AG04450 (cell line): ENCODE measurements at places on chromosomes 2 and 18.

DNA sequence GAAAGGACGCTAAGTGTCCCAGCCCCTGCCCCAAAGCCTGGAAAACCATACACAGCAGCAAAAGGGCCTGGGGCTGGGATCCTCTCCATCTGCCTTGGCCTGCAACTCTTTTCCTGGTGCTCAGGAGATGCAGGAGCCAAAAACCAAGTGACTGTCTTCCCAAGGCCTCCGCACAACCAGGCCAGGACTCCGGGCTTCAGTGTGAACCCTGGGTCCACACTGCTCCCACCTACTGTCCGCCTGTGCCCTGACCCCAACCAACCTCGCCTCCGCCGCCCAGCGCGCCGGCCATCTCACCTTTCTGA is 1.1 kb downstream of the FEV start:
- no peak for DNase-seq

- no peak for DNase-seq
Measured at GRCh38 chr18:45221363-45221762, 393.9 kb upstream of the SLC14A2 start.

DNA sequence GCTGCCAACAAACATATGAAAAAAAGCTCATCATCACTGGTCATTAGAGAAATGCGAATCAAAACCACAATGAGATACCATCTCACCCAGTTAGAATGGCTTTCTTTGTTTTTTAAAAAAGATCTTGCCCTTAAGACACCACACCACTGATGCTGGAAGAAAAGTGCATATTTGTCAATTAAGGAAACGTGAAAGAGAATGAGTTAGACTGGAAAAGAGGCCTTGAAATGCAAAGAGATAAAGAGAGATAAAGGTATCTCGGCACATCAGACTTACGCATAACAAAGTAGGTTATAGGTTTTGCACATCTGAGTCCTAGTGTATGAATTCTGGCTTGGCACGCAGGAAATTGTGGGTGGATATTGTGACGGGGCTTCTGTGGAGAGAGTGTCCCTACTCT is 149.5 kb downstream of the MTX2 start:
- DNase-seq = no peak

DNA sequence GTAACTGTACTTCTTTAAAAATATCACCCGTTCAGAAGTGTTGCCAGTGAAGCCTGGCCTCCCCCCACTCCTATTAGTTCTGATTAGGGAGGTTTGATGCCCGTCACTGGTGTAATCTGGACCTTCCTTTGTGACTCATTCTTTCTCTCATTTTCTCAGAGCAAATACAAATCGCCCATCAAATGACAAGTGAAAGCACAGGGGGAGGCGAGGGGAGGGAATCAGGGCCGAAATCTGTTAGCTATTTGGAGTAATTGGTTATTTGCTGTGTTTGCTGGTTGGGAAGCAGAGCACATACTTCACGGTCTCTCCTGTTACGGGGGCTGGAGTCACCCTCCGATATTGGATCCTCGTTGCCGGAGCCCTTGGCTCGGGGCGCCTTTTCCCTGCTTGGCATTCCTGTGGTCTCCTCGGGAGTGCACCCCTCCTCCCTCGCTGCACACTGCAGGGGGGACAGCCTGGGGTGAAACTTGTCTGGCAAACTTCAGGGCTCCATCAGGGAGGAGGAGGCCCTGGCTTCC is 178.1 kb downstream of the DYSF start:
- no peak for DNase-seq

GRCh38 chr2:154638783-154639182 is 59.7 kb upstream of the KCNJ3 start:
- no peak for DNase-seq

GRCh38 chr2:234708717-234709116 is 211.8 kb upstream of the ARL4C start:
- DNase-seq = no peak

- no peak for DNase-seq
Measured at GRCh38 chr2:86500325-86501083, 59.3 kb downstream of the KDM3A start.

DNA sequence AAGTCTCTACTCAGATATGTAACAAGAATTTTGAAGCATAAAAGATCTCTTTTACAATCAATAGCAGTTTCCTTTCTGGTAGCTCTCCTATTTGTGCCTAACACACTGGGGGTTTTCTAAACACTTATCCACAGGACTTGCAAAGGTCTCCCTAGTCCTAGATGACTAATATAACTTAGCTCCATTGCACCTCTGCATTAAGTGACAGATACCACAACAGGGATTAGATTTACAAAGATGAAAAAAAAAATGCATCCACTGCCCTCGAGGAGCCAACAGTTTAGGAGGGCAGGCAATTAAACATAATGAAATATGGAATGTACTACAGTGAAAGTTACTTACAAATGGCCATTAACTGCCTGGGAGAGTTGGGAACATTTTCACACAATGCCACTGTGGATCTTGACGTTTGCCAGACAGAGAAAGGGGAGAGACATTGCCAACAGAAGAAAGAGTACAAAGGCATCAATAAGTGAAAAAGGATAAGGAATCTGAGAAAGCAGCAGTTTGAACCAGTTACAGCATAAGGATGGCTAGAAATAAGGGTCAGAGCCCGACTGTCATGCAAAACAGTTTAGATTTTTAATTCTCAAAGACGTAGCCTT is 14.3 kb downstream of the PPP3R1 start:
- DNase-seq = no peak

- DNase-seq = no peak
Measured at GRCh38 chr2:3264010-3264744, 113.4 kb downstream of the EIPR1 start.

- no peak for DNase-seq
Measured at GRCh38 chr2:210049831-210050230, 47.4 kb downstream of the RPE start.

- DNase-seq = no peak
Measured at GRCh38 chr18:6280211-6280743, 134.4 kb downstream of the L3MBTL4 start.

DNA sequence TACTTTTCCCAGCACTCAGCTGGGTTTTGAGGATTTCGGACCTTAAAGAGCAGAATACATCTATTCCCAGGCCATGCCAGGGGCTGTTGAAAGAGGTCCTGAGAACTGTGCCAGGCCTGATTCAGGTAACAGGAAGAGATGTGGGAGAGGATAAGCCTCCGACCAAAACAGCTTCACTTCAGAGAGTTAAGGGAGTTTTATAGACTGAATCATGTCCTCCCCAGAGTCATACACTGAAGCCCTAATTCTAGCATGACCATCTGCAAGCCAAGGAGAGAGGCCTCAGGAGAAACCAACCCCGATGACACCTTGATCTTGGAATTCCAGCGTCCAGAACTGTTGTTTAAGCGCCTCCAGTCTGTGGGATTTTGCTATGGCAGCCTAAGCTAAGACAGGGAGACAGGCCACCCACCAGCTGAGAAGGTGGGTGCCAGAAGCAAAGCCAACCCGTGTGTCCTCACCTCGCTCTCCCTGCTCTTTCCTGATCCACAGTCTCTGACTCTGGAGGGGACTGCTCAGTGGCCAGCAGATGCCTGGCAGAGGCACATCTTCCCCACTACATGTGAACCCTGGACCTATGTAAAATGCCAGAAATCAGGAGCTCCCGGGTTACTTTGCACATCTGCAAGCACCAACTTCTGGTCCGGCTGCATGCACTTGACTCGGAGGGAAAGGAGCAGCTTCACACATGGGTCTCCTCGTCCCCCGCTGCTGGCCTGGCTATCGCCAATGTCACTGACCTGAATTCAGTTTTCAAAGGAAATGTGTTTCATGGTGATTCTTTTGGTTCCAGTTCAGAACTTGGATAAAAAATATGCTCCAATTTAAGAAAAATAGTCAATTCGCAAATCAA is 116.8 kb upstream of the EPC2 start:
- DNase-seq = no peak

GRCh38 chr18:57845605-57846074 is 42.5 kb upstream of the ATP8B1 start:
- no peak for DNase-seq

DNA sequence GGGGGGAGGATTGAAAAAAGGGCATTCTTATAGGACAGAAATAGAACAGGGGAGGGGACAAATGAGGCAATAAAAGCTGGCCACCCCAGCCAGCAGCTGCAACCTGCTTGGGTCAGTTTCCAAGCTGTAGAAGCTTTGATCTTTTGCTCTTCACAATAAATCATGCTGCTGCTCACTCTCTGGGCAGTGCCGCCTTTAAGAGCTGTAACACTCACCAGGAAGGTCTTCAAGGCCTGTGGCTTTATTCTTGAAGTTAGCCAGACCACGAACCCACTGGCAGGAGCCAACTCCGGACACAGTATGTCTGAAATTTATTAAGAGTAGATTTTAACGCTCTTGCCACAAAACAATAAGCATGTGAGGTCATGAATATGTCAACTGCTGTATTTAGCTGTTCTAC is 649.9 kb upstream of the RAB6C start:
- no peak for DNase-seq

DNA sequence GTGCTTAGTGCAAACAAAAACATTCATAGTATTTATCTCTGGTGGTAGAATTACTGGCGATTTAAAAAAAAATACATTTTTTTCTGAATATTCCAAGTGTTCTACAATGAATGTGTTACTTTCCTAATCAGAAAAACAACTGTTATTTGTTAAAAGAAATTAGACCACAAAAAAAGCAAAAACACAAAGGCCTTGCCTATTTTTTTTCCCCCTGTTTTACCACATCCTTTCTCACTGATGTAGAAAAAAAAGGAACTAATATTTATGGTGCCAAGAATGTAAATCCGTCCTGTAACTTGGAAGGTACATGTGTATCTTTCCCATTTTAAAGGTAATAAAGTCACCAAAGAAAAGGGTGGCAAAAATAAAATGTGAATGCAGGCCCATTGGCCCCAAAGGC is 28.4 kb upstream of the MGAT4A start:
- DNase-seq = no peak

DNA sequence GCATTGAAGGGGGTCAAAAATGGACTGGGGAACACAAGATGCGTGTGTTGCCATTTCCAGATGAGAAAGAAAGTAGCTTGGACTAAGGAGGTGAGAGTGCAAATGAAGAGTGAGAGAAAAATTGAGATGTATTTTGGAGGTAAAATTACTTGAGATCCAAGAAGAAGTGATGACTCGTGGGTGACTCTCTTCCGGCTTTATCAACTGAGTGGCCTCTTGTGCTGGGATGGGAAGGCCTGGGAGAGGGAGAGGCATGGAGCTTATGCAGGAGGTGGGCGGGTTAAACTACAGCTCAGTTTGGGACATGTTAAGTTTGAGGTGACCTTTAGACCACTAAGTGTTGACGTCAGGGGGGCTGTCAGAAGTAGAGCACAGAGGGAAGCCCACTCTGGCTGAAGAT is 34.9 kb downstream of the SULT1C2 start:
- no peak for DNase-seq

- DNase-seq = no peak
Measured at GRCh38 chr18:45562567-45563479, 52.5 kb upstream of the SLC14A2 start.

DNA sequence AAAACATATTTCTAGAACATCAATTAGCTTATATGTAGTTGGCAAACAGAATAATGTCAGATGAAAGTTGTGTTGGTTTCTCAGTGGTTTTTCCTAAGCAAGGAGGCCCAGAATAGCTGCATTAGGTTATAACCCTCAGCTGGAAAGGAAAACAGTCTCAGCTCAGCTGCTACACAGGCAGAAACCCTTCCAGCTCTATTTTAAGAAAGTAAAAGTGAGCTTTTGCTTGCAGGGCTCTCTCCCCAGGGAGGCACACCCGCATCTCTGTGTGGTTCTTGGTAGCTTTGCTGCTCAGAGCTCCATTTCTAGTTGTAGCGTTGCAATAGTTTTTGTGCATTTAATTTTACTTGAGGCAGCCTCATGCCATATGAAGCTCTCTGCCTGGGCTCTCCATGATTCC is 54.6 kb downstream of the PIKFYVE start:
- no peak for DNase-seq

DNA sequence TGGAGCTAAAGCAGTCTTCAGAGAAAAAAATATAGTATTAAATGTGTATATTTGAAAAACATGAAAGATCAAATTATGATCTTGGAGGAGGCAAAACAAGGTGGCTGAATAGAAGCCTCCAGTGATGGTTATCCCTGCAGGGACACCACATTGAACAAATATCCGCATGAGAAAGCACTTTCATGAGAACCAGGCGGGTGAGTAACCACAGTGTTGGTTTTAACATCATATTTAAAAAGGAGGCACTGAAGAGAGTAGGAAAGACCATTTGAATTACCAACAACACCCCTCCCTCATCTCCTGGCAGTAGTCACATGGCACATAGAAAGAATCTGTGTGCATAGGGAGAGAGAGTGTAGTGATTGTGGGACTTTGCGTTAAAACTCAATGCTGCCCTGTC is 759.6 kb upstream of the NRXN1 start:
- DNase-seq = no peak

GRCh38 chr18:27461957-27462356 is 276.8 kb upstream of the CHST9 start:
- DNase-seq = no peak

DNA sequence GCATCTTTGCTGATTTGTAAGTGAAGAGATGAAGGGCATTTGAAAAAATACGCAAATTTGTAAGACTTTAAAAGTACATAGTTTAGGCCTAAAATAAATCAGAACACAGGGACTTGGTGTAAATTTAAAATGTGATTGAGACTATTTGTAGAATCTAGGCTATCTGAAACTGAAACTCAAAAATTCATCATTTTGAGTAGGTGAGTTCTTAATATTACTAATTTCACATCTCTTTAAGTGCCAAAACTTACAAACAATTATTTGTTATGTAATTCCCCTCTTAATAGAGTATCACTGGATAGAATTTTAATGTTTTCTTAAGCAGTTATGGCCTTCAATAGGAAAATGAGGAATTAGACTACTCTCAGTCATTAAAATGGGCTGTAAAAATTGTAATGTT is 14.0 kb upstream of the HRH4 start:
- no peak for DNase-seq

- no peak for DNase-seq
Measured at GRCh38 chr2:221616561-221616960, 44.5 kb upstream of the EPHA4 start.

DNA sequence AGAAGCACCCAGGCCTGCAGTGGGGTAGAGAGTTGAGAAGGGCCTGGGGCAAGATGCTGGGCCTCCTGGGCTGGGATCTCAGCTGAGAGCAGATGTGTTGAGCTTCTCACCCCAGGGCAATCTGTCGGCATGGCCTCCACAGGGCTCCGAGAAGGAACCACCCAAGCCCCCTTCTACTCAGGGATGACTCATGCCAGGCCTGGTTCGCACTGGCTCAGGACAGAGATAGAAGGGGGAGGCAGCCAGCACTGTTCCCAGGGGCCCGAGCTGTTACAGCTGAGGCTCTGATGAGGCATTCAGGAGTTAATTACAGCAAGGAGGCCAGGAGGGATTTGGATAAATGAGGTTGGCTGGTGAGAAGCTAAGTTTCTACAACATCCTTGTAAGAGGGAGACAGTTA is 62.5 kb downstream of the CENPO start:
- DNase-seq = no peak

DNA sequence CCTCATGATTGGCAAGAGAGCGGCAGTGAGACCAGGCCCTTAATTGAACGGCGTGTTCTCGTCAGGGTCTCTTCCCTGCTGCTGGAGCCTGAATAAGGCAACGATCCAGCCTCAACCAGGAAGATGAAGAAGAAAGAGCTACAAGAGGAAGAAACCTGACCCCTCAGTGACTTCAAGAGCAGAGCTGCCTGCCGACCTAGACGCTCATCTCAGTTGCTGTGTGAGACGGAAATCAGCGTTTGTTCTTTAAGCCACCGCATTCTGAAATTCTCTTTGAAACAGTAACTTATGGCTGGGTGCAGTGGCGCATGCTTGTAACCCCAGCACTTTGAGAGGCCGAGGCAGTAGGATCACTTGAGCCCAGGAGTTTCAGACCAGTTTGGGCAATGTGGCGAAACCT is 29.6 kb upstream of the KCNG3 start:
- DNase-seq = no peak
